ENCODE measurements at places on chromosomes 16 and 17.

- DNase-seq = no peak
These were observed 2.1 kb downstream of the SOX9 start for GRCh38 chr17:72122765-72123529.

GRCh38 chr17:8580952-8581658 is 49.4 kb downstream of the MYH10 start:
- no peak for DNase-seq

GRCh38 chr16:55088098-55088497 is 157.4 kb downstream of the IRX5 start:
- DNase-seq = no peak

- DNase-seq = no peak
These were observed 34.2 kb upstream of the ZFPM1 start for GRCh38 chr16:88418869-88419268.

All from left forelimb (tissue), 1 donor.